ENCODE measurements at places on chromosomes 4 and X.
A peak's percentile ranks its signal among the peaks of the same experiment; 100 is the strongest.

DNA sequence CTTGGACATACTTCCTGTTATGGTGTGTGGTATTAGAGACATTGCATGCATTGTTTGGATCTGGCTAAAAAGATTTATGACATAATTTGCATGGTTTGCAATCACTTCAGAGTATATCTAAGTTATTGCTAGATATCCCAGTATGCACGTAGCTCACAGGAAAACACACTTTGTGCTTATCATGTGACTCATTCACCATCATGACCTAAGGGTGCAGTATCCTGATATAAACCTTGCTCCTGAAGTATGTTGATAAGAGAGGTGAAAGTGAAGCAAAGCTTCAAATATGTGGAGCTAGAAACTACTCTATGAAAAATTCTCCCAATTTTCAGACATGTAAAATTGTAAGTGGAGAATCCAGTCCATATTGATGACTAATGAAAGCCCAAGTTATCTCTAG is 46.9 kb upstream of the GRXCR1 start:
- DNase-seq: no peak

DNA sequence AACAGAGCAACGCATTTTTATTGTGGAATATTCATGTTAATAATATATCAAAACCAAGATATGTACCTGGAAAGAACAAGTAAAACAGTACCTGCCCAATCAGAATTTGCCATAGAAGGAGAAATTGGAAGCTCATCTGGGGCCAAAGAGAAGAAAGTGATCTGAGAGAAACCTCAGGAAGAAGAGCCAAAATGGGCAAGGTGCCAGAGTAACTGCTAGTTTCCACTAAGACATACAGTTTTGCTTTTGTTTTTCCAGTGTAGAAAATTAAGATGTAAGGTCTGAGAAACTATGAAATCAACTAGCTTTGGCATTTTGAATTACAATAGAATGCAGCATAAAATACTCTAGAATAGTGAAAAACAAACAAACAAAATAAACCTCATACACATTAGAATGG is 2201.2 kb downstream of the ARAP2 start:
- no peak for DNase-seq

DNA sequence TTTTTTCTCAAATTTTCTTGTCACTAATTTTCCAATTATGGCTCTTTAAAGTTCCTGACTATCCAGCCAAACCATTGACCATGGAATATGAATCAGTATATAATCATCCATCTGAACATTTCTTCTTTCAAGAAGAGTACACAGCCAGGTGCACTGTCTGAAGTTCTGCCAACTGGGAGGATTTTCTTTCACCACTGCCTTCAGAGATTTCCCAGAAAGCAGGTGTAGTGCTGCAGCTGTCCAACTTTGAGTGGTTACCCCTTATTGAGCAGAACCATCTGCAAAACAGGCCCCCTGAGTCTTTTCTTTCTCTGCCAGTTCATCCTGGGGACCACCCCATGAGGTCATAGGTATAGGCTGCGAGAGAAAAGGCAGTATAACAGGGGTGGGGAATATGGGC is 1213.2 kb downstream of the RAPGEF2 start:
- DNase-seq: no peak

GRCh38 chr4:141352331-141352730 is 131.6 kb downstream of the ZNF330 start:
- DNase-seq: no peak

DNA sequence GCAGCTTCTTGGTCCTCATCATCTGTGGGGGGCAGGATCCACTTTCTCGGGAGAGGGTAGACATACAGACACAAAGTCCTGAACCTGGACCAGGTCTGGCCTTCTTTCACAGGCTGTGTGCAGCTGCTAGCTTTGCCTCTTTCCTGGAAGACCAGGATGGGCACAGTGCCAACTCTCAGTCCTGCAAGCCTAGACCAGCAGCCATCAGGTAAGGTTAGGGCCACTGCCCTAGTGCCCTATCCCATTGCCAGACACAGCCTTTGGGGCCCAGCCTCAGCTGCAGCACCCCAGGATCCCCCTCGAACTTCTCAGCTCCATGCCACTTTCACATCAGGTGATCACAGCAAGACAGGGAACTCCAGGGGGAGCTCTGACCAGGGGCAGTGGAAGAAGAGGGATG is 38.4 kb downstream of the ZNF185 start:
- no peak for DNase-seq

DNA sequence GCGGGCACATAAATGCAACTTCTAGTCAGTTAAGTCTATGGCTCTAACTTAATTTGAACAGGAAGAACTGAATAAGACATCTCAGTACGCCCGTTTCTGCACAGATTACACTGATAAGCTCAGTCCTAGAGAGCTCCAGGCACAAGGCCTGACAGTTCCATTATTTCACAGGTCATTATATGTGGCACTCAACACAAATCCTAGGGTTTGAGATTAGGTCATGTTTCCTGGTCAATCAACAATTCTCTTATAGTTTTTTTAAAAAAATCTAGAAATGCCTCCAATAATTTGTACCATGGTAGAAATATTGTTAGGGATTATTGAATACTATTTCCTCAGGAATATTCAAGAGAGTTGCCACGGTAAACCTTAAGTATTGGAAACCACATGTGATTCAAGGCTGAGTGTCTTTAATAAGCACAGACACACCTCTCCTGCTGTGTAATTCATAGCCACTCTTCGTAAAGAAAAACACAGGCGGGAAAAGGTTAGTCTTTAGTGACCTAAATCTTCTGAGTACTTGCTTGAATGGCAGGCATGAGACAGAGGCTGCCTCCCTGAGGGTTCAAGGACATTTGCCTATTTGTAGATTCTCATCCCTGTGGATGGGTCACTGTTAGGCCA is 342.9 kb upstream of the ADGRL3 start:
- no peak for DNase-seq

GRCh38 chr4:7074426-7074825 is 6.6 kb upstream of the GRPEL1 start:
- DNase-seq: peak; percentile 27

DNA sequence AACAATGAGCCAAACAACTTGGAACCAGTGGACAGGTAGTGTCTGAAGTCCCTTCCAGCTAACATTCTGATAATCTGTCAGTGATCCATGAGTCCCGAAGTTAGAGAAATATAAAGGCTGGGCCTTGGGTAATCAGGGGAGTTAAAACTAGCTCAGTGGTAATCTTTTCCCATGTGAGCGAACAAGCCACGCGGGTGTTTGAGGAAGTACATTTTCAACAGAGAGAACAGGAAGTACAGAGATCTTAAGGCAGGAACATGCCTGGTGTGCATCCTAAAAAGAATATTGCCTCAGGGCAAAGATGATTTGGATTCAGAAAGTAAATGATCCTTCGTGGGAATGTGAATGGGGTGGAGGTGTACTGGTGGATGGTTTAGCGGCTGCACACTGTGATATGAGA is 42.9 kb downstream of the FNIP2 start:
- no peak for DNase-seq

- no peak for DNase-seq
Observed at GRCh38 chrX:136203951-136204350, 47.2 kb downstream of the MAP7D3 start.

- no peak for DNase-seq
Observed at GRCh38 chr4:114373508-114373907, 225.1 kb upstream of the UGT8 start.

- no peak for DNase-seq
Observed at GRCh38 chr4:23746027-23746426, 143.8 kb downstream of the PPARGC1A start.

DNA sequence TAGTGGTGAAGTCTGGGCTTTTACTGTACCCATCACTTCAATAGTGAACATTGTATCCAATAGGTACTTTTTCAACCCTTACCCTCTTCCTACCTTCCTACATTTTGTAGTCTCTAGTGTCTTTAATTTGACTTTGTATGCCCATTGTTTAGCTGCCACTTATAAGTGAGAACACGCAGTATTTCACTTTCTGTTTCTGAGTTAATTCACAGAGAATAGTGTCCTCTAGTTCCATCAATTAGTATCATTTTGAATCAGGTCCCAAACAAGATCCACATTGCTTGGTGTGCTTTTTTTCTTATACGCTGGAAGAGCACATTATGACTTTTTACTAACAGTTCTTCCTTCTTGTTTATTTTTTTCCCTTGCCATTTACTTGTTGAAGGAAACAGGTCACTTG is 176.0 kb upstream of the WDFY3 start:
- DNase-seq: no peak

- DNase-seq: no peak
Observed at GRCh38 chr4:73761856-73762255, 21.5 kb downstream of the CXCL8 start.

- DNase-seq: no peak
Observed at GRCh38 chr4:149910604-149911350, 95.1 kb upstream of the IQCM start.

GRCh38 chrX:120251471-120252011 is 929 bp downstream of the ZBTB33 start:
- peak; percentile 26 for DNase-seq

- DNase-seq: peak; percentile 5
Observed at GRCh38 chrX:3393581-3394111, 47.2 kb upstream of the MXRA5 start.

- no peak for DNase-seq
Observed at GRCh38 chrX:69280933-69281332, 115.7 kb upstream of the PJA1 start.

GRCh38 chr4:128159967-128160366 is 98.9 kb downstream of the LARP1B start:
- DNase-seq: no peak

DNA sequence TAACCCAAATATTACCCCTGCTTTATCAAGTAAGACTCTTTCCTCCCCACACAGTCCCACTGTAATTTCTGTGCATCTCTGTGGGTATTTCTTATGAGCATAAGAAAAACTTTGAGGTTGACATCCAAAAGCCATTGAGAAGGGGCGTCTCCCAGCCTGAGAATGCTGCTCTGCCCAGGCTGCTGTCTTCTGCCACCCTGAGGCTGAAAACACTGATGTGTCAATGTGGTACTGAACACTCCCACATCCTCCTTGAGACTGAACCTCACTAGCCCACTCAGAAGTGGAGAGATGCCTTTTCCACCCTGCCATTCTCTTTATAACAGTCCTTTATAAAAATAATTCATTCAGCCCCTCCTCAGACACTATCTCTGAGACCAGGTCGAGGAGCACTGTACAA is 120.8 kb downstream of the SMIM20 start:
- no peak for DNase-seq

GRCh38 chr4:83219344-83220331 is 65.0 kb downstream of the COQ2 start:
- peak; percentile 57 for DNase-seq

- DNase-seq: no peak
Observed at GRCh38 chrX:14913241-14913640, 40.0 kb downstream of the MOSPD2 start.

DNA sequence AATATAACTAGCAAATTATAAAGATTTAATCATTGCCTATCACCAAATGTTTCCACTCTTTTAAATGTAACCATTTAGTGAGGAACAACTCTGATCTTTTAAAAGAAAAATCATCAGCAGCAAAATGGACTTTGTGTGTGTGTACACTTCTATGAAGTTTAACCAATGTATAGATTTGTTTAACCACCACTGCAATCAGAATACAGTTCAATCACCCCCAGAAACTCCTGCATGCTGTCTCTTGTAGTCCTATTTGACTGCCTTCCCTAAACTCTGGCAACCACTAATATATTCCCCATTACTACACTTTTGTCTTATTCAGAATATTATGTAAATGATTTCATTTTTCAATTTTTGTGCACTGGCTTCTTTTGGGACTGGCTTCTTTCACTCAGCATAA is 1.7 kb upstream of the TCEAL8 start:
- no peak for DNase-seq

DNA sequence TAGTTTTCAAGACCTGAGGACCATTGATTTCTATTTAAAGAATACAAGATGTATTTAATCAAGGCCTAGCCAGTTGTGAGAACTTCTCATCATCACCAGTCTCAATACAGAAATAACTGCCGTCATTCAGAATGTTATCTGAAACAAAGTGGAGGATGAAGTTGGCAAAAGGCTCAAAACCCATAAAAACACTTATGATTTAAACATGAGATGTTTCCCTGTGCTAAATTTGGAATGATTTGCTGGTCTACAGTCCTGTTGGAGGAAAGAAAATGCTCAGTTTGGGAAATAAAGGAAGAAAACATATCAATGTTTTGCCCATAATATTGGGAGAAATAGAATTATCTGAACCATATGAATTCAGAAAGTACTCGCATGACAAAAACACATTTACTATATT is 192.2 kb downstream of the ADGRA3 start:
- DNase-seq: no peak

- DNase-seq: no peak
Observed at GRCh38 chr4:12963291-12963690, 520.8 kb downstream of the RAB28 start.

- no peak for DNase-seq
Observed at GRCh38 chr4:88908521-88908920, 148.5 kb downstream of the FAM13A start.

GRCh38 chr4:174505892-174506291 is 16.4 kb downstream of the HPGD start:
- DNase-seq: no peak

GRCh38 chr4:57370691-57371090 is 260.5 kb upstream of the IGFBP7 start:
- DNase-seq: no peak

GRCh38 chr4:2261110-2261852 is 628 bp downstream of the MXD4 start:
- DNase-seq: peak; percentile 90

GRCh38 chr4:140135529-140136088 is 18.4 kb downstream of the MAML3 start:
- peak; percentile 32 for DNase-seq

- no peak for DNase-seq
Observed at GRCh38 chrX:71870208-71871098, 40.2 kb upstream of the NHSL2 start.
